Thoracic aorta (tissue), 2 donors: ENCODE measurements at places on chromosomes 2 and 18.
A peak's percentile ranks its signal among the peaks of the same experiment; 100 is the strongest.

DNA sequence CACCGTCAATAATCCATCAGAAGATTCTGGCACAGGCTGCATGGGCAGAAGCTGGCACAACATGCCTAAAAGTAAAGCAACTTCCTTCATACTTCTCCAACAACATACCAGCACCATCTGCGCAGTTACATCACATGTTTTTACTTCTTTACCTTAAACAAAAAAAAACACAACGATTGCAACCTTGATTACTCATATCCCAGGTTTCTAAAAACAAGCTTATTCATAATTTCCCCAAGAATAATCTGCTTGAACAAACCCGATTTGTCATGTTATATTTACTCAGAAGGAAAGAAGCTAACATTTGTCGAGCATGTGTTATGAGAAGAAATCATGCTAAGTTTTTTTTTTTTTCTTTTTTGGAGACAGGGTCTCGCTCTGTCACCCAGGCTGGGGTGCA is 54.7 kb downstream of the THADA start:
- H3K4me1 ChIP-seq = peaks cover 52% of the 10 kb centered on the region
- peak overlapping the region; percentile 78 for H3K27ac ChIP-seq
- no peaks in the 10 kb centered on the region for H3K27me3 ChIP-seq
- no peak overlapping the region for H3K4me3 ChIP-seq

- no peak overlapping the region for H3K4me3 ChIP-seq
- no peaks in the 10 kb centered on the region for H3K36me3 ChIP-seq
- H3K27ac ChIP-seq = no peak overlapping the region
- no peaks in the 10 kb centered on the region for H3K27me3 ChIP-seq
Observed at GRCh38 chr18:7844017-7844416, 276.9 kb downstream of the PTPRM start.

GRCh38 chr18:48442761-48443160 is 33.6 kb upstream of the ZBTB7C start:
- H3K4me3 ChIP-seq = no peak overlapping the region
- H3K4me1 ChIP-seq = peaks cover 45% of the 10 kb centered on the region
- no peak for DNase-seq

DNA sequence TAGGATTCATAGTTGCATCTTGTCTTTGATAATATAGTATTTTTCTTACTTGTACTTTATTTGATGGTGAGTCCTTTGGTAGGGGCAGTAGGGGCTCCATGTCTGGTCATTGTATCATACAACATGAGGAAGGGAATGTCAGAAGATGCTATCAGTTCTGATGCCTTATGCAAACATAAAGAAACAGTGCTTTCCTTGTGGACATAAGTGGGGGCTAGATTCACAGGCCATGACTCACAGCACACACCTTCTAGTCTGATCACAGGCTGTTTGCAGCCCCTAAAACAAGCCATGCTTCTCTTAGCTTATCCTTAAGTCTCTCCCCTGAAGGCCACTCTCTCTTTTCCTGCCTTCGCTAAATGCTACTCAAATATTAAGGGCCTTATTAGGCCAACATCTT is 10.7 kb upstream of the SLC14A1 start:
- H3K4me3 ChIP-seq = no peak overlapping the region
- H3K27ac ChIP-seq = no peak overlapping the region
- H3K4me1 ChIP-seq = no peaks in the 10 kb centered on the region
- DNase-seq = no peak

GRCh38 chr18:27785815-27786471 is 391.0 kb downstream of the CDH2 start:
- no peak overlapping the region for H3K27ac ChIP-seq
- DNase-seq = no peak
- no peaks in the 10 kb centered on the region for H3K4me1 ChIP-seq
- no peaks in the 10 kb centered on the region for H3K36me3 ChIP-seq

DNA sequence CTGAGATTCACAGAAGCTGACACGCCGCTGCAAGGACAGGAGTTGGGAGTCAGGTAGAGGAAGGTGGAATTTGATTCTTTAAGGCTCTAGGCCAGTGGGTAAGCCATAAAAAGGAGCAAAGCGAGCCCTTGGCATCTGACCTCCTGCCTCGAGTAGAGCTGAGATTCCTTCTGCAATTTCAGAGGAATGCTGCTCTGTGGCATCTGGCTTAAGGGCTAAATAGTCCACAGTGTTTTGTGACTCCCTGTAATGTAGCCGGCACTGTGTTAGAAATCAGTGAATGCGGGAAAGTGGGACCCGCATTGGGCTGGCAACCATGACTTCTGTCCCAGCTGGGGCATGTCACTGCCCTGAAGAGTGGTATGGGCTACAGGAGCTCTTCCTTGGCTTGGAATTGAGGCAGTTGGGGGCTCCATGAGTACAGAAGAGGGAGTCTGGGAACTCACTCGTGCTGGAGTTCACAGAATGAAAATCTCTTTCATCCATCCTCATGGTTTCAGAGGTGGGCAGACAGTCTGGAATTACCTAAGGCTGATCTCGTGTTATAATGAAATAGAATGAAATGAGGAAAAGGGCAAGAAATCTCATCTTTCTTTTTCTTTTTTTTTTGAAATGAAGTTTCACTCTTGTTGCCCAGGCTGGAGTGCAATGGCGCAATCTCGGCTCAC is 12.7 kb upstream of the MYCN start:
- H3K36me3 ChIP-seq = no peaks in the 10 kb centered on the region
- no peaks in the 10 kb centered on the region for H3K4me1 ChIP-seq
- H3K27me3 ChIP-seq = no peaks in the 10 kb centered on the region

DNA sequence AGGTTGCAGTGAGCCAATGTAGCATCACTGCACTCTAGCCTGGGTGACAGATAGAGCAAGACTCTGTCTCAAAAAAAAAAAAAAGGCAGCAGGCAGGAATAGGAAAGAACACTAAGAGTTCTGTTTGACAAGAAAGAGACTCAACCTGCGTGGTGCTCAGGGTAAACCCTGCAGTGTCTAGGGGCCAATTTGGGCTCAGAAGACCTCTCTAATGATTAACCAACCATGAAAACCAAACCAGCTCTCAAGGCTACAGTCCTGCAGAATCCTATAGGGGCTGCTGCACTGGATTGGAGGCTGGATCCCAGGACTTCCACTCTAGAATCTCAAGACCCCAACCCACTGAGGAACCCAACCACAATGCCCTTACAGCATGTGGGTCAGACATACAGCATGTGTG is 2.4 kb downstream of the TRABD2A start:
- H3K27me3 ChIP-seq = no peaks in the 10 kb centered on the region
- peaks cover 24% of the 10 kb centered on the region for H3K4me1 ChIP-seq
- no peak for DNase-seq

- DNase-seq = no peak
- no peaks in the 10 kb centered on the region for H3K27me3 ChIP-seq
- H3K36me3 ChIP-seq = no peaks in the 10 kb centered on the region
- no peak overlapping the region for H3K4me3 ChIP-seq
- H3K27ac ChIP-seq = no peak overlapping the region
Observed at GRCh38 chr2:191789796-191790195, 57.1 kb downstream of the CAVIN2 start.

DNA sequence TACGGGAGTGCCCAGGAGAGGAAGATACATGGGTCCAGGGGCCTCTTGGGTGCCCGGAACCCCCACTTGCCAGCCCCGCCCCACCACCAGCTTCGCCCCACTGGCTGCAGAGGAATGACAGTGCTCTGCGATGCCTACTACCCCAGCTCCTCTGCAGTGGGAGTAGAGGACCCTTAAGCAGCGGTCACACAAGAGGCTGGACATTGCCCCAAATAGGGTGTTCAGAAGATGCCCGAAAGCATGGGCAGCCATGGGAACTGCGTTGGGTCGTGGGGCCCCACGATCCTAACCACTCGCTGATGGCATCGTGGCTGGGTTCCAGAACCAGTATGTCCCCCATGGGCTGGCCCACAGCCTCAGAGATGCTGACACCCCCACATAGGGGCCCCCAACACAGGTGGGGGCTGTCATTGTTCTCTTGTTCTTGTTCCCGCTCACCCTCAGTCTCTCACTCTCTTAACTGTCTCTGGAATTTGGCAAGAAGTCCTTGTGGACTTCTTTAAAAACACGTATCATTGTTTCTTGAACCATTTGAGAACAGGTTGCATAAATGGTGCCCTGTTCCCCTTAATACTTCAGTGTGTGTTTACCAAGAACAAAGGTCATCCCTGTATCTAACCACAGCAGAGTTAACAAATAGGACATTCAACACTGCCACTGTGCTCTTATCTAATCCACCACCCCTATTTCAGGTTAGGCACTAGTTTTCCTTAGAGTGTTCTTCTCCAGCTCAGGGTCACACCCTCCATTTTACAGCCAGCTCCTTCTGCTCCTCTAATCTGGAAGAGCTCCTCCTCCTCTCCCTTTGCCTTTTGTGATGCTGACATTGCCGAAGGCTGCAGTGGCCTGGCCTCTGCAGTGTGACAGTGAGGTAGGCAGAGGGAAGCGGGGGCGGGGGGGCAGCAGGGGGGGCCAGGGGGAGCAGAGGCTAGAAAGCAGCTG is 76.3 kb downstream of the STPG4 start:
- no peaks in the 10 kb centered on the region for H3K36me3 ChIP-seq
- H3K4me3 ChIP-seq = no peak overlapping the region
- H3K4me1 ChIP-seq = peaks cover 16% of the 10 kb centered on the region
- DNase-seq = no peak

DNA sequence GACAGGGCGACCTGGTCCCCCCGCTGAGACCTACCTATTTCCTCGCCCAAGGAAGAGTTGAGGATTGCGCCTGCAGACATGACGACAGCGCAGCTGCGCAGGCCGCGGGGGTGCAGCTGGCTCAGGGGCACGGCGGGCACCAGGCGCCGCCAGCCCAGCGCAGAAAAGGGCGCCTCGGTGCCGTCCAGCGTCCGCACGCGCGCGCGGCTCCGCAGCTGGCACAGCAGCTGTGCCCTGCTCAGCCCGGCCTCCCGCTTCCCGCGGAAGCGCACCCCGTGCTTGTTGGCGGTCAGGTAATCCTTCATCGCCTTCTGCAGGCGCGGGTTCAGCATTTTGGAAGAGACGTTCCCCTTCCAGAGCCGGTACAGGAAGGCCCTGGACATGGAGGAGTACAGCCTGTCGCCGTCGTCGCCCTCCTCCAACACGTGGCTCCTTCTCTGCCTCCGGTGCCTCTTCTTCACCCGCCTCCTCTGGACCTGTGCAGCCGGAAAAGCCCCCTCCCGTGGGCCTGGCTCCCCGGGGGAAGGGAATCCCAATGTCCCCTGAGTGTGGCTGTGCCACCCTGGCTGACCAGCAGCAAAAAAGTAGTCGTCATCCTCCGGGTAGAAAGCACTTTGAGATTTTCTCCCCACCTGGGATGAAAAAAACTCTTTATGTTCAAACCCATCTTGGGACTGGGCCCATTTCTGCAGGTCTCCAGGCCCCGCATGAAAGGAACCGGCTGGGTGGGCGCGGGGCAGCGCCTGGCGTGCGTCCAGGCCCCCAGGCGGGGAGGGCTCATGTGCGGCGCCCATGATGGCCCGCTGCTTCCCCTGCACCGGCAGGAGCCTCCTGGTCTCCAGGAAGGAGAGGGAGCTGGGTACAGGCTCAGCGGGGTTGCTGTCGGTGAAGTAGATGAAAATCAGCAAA is 42.7 kb downstream of the ST6GAL2 start:
- H3K36me3 ChIP-seq = no peaks in the 10 kb centered on the region
- no peak for DNase-seq
- no peaks in the 10 kb centered on the region for H3K27me3 ChIP-seq
- H3K4me3 ChIP-seq = no peak overlapping the region
- H3K27ac ChIP-seq = peak overlapping the region; percentile 69
- peaks cover 44% of the 10 kb centered on the region for H3K4me1 ChIP-seq

DNA sequence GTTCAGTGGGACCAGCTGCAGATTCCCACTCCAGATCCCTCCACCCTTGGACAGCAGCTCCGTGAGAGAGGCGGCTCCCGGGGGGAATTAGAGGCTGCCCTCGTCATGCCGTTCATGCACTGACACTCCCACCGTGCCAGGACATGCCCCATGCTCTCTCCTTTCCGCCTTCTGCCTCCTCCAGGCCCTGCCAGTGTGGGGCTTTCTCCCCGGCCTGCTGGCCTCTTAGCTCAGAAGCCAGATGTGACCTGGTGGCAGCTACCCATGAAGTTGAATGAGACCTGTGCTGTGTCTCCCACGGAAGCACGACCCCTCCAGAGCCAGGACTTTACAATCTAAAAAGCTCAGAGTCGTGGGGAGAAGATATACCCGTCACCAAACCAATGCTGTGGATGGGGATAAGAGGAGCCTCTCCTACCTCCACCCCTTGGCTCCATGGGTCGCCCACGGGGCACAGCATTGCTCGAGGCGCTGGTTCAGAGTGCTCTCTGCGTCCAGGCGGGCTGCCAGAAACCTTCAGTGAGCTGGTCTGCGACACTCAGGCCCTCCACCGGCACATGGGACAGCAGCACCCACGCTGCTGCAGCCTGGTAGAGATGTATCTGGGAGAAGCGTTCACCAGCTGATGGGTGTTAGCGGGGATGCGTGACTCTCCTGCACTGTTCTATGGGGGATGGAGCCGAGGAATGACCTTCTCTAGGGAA is 111.0 kb upstream of the GPC1 start:
- no peak overlapping the region for H3K27ac ChIP-seq
- H3K4me1 ChIP-seq = peaks cover 21% of the 10 kb centered on the region
- no peaks in the 10 kb centered on the region for H3K36me3 ChIP-seq
- no peak overlapping the region for H3K4me3 ChIP-seq

- no peak overlapping the region for H3K4me3 ChIP-seq
- no peaks in the 10 kb centered on the region for H3K4me1 ChIP-seq
- H3K27ac ChIP-seq = no peak overlapping the region
- no peaks in the 10 kb centered on the region for H3K36me3 ChIP-seq
Observed at GRCh38 chr2:204732019-204732418, 186.7 kb downstream of the PARD3B start.

- H3K36me3 ChIP-seq = no peaks in the 10 kb centered on the region
- no peak for DNase-seq
- no peak overlapping the region for H3K4me3 ChIP-seq
- peak overlapping the region; percentile 27 for H3K27ac ChIP-seq
Observed at GRCh38 chr2:127735044-127735443, 33.7 kb downstream of the SFT2D3 start.

- H3K27me3 ChIP-seq = no peaks in the 10 kb centered on the region
- H3K4me1 ChIP-seq = peaks cover 9% of the 10 kb centered on the region
- H3K36me3 ChIP-seq = no peaks in the 10 kb centered on the region
- no peak overlapping the region for H3K4me3 ChIP-seq
- no peak overlapping the region for H3K27ac ChIP-seq
Observed at GRCh38 chr2:197229509-197230443, 80.8 kb downstream of the ANKRD44 start.

GRCh38 chr2:18219676-18220075 is 340.8 kb downstream of the RDH14 start:
- H3K27ac ChIP-seq = no peak overlapping the region
- no peak for DNase-seq
- no peaks in the 10 kb centered on the region for H3K27me3 ChIP-seq

DNA sequence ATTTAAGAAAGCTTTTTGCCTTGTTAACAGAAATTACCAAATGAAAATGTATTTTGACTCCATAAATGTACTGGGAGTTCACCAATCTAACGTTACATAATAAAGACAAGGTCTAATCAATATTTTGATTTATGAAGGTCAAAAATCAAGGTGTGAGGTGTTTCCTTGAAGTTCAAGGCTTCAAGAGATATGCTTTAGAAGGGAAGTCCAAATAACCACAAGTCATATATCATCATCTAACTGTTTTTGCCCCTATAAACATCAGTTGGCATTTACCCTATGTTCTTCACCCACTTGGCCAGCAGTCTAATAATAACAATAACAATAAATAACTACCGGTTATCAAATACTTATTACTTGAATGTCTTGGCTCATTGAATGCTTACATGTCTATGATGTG is 196.1 kb upstream of the ID2 start:
- DNase-seq = no peak
- H3K27me3 ChIP-seq = no peaks in the 10 kb centered on the region
- no peak overlapping the region for H3K27ac ChIP-seq
- H3K36me3 ChIP-seq = no peaks in the 10 kb centered on the region

- no peak overlapping the region for H3K27ac ChIP-seq
- H3K4me1 ChIP-seq = peaks cover 18% of the 10 kb centered on the region
- no peak overlapping the region for H3K4me3 ChIP-seq
- H3K27me3 ChIP-seq = no peaks in the 10 kb centered on the region
Observed at GRCh38 chr18:26864658-26865057, 849 bp downstream of the AQP4 start.
